LHCN-M2 (cell line): ENCODE measurements at places on chromosomes 5 and 9. TPM values are rescaled to one million over a fixed set of nuclear protein-coding genes. Genes with fewer than 3 reads are reported as not detected.

DNA sequence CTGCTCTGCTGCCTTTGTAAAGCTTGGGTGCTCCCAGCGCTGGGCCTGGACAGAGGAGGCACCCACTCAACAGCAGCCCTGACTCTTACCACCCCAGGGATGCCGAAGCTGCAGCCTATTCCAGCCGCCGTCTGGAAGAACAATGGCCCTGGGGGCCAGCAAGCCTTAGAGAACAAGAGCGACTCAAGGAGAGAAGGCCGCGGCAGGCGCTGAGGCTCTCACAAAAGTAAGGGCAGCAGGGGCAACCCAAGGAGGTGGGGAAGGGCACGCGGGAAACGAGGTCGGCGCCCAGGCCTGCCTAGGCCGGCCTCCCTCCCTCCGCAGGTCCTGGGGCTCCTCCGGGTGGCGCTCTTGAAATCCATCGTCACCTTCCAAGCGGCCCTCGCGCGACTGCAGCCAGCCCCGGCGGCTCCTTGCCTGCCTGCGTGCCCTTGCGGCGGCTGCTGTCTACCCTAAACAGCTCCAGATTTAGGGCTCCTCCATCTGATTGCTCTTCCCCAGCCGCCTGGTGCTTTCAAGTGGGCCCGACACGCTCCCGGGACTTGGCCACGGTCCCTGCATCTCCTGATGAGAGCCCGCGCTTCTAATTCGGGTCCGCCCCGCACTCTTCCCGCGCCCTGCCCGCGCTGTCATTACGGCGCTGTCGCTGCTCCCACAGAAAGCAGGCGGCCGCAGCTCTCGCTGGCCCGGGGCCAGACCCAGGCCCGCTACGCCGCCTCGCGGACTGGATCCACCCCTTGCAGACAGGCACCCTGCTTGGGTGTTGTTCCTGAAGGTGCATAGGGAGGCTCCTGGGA, 213.3 kb downstream of the SEMA6A start:
- no peak for DNase-seq

Gene ADAMTS16
- 1.6 and 2.6 TPM in 2 replicates for total RNA-seq

- no peak for DNase-seq
Observed at GRCh38 chr9:5874048-5874447, 16.6 kb upstream of the MLANA start.

- no peak for DNase-seq
Observed at GRCh38 chr5:6604341-6604740, 28.5 kb downstream of the NSUN2 start.

DNA sequence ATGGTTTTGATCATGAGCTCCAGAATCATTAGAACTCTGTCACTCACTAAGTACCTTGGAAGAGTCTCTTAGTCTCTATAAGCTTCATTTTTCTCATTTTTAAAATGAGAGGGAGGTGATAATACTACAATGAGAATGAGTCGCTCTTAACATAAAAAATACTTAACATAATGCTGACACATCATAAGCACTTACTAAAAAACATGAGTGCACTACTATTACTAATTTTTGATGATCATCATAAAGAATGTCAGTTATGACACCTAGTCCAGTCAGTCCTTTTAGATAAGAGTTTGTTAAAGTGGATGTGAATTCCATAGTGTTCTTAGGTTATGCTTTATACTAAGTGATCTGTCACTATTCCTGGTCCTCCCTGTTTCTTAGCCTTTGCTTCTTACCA, 200.4 kb upstream of the SLC24A2 start:
- no peak for DNase-seq

GRCh38 chr5:74660873-74661272, 20.3 kb upstream of the ENC1 start:
- DNase-seq, result peak; percentile 62

Gene DPM2
- total RNA-seq, result 29.0 and 29.5 TPM in 2 replicates

DNA sequence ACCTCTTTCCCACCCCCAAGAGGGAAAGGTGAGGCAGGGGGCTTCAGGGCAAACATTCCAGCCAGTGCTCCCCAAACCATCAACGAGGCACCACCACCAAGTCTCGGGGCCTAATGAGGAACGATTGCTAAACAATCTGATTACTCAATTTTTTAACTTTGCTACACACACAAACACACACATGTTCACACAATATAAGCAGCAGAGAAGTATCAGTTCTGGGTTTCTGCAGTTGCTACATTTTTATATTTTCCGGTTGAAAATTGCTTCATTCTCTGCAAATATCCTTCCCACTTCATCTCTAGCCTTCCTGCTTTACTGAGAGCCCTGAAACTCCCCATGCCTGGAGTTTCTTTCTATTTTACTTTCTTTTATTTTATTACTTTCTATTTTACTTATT, 60.2 kb downstream of the FEM1C start:
- no peak for DNase-seq

DNA sequence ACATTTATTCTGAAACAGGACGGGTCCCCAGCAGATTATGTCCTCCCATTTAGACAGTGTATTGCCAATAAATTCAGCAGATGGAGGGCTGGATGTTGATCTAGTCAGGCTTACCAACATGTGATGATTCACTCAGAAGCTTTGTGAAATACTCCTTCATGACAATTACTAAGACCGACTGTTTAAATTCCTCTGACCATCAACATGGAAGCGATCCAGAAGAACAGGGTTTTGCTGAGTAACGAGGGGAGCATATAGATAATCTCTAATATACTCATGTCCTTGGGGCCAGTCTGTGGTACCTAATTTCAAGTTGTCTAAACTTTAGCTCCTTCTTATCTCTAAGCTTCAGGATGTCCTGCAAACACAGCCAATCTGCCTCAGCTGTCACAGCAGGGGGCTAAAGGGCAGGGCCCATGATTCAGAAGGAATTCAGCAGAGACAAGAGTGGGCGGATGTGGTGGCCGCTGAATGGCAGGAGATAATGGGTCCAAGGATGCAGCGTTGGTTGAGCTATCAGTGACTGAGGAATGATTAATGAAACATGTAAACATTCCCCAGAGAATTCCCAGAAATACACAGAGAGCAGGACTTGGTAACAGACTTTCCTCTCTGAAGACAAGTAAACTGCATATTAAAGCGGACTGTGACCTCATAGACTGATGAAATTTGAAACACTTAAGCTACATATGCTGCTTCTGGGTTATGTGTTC, 109.4 kb downstream of the ANKRD55 start:
- DNase-seq, result peak; percentile 99

GRCh38 chr9:112786829-112787520, 36.4 kb downstream of the SNX30 start:
- no peak for DNase-seq

- no peak for DNase-seq
Observed at GRCh38 chr9:116369706-116370105, 216.1 kb downstream of the PAPPA start.

Gene GPR151
- total RNA-seq, result not detected in 2 replicates

DNA sequence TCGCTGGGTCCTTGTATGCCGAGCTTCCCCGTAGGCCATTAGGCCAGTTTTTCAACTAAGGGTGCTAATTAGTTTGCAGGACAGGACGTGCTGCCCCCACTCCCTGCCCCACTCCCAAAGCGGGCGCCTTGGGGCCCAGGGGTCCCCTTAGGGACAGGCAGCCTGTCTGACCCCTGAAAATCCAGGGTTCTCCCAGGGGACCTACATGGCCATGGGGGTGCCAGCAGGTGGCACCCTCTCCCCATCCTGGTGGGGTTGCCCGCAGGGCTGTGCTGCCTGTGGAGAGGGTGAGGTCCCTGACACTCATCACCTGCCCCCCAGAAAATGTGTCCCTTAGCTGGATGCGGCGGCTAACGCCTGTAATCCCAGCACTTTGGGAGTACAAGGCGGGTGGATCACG, 8.5 kb upstream of the CCDC187 start:
- no peak for DNase-seq

Gene ACOT12
- not detected in 2 replicates for total RNA-seq

DNA sequence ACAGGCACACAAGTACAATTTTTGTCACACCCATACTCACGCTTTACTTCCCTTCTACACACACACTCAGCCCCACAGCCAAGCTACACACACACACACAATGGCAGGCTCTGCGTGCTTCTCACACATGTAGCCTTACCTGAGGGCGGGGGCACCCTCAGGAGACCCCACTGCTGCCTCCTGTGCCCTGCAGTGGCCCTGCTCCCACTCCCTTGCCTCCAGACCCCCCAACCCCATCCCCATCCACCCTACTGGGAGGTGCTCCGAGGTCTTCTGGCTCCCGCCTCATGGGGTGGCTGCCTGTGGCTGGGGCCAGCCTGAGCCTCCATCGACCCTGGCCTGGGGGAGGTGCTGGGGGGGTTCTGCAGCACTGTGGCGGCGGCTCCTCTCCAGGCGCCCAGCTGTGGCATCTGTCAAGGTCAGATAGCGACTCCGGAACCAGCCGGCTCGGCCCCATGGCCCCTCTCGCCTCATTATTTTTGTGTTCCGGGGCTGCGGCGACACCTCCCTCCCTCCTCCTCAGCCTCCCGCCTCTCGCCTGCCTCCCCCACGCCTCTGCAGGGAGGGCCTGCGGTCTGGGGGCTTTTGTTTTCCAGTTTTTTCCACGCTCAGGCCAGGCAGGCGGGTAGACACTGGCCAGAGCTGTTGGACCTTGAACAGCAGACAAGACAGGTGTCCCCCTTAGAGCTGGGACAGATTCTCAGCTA, 21.7 kb downstream of the CXXC5 start:
- DNase-seq, result no peak

Gene NR6A1
- 1.1 and 1.3 TPM in 2 replicates for total RNA-seq

DNA sequence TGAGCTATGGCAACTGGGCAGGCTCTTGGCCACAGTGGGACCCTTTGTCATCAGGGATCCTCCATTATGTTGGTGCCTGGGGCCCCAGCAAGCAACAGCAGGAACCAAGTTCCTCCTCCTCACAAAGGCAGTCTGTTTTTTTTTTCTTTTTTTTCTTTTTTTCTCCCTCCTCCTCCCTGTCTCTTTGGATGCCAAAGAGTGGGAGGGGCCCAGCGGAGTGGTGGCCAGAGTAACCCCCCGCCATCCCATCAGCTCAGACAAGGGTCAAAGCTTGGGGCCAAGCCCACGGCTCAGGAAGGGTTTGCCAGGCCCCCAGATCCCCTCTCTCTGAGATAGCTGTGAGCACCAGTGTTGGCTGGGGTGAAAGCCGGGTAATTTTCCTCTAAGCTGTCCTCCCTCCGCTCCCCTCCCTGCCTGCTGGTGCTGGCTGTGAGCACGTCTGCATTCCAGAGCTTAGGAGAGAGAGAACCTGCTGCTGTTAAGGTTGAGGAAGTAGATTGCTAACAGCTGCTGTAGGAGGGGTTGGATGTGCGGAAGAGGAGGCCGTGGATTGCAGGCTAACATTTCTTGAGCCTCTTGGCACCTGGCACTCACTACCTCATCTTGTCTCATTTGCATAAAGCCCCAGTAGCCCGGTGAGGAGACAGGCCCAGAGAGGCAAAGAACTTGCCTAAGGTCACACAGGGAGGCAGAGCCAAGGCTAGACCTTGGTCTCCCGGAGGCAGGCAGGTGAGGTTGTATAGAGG, 21.2 kb downstream of the GSN start:
- DNase-seq, result peak; percentile 88

- no peak for DNase-seq
Observed at GRCh38 chr5:180618829-180619562, 27.7 kb upstream of the SCGB3A1 start.

Gene PNPLA7
- total RNA-seq, result 0.17 and 0.26 TPM in 2 replicates

Gene PCSK1
- 0.06 TPM in 1 of 2 replicates, not detected in the other for total RNA-seq

DNA sequence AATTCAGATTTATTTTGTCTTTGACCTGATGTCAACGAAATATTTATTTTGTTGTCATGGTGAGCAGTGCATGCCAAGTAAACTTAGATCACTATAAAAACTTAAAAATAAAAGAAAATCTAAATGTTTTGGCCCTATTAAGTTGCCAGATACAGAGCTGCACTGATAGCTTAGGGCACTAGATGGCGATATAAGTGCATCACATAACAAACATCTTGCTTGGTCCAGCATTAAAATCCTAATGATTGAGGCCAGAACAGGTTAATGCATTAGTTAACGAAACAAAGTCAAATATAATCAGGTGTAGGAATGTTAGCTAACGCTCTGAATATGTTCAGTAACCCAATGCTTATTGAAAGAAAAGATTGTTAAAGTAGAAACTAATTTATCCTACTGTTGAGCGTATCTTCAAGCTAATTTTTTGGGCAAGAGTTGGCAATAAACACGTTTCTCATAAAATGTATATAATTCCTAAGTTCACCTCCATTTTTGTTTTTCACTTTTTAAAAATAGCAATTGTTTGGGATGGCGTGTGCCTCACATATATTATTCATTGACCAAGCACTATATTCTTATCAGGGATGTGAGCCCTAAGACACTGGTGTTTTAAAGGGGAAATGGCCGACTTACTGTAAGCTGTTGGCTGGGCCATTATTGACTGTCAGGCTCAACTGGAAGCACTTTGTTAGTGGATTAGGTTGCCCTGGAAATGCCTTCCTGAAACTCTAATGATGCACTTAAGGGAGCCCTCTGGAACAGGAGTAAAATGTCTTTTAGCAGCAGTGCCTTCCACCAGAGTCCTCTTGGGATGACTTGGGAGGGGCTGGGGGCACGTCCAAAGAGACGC, 33.3 kb downstream of the KCTD16 start:
- peak; percentile 72 for DNase-seq

DNA sequence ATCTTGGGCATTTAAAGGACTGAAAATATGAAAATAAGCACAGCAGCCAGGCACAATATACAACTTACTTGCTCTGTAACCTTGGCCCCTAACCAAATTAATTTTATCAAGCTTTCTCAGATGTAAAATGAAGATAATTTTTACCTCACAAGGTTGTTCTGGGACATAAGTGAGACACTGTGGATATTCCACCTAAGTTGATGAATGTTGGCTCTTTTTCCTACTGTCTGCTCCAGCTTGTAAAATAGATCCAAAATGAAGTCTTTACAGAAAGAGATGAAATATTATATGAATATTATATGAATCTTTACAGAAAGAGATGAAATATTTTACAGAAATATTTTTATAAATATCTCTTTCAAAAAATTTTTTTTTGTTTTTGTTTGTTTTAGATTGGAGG, 270.1 kb downstream of the DNAH5 start:
- no peak for DNase-seq

Gene MRNIP
- 12.5 and 15.3 TPM in 2 replicates for total RNA-seq

GRCh38 chr9:90916147-90916734, 114.6 kb downstream of the SYK start:
- peak; percentile 20 for DNase-seq

GRCh38 chr9:18978188-18978587, 54.8 kb downstream of the SAXO1 start:
- DNase-seq, result no peak

- DNase-seq, result no peak
Observed at GRCh38 chr5:175654339-175654738, 3.5 kb upstream of the HRH2 start.

Gene HCN1
- 0.06 TPM in 1 of 2 replicates, not detected in the other for total RNA-seq

- DNase-seq, result peak; percentile 46
Observed at GRCh38 chr5:141734501-141735229, 52.6 kb upstream of the ARAP3 start.
